Airway epithelial cell (primary cell): ENCODE measurements at places on chromosomes 1 and 21. TPM values are rescaled to one million over a fixed set of nuclear protein-coding genes. Genes with fewer than 3 reads are reported as not detected.

The ZNF683 gene
- not detected in 2 replicates for total RNA-seq

The PLEKHN1 gene
- total RNA-seq: 13.5 and 16.1 TPM in 2 replicates

The SCMH1 gene
- 8.7 and 13.0 TPM in 2 replicates for total RNA-seq

The DYNLT4 gene
- total RNA-seq: not detected in 2 replicates

The LENEP gene
- total RNA-seq: 0.92 TPM in 1 of 2 replicates, not detected in the other
